H9 (cell line): ENCODE measurements at places on chromosomes 12 and 14. TPM values are rescaled to one million over a fixed set of nuclear protein-coding genes. Genes with fewer than 3 reads are reported as not detected.

DNA sequence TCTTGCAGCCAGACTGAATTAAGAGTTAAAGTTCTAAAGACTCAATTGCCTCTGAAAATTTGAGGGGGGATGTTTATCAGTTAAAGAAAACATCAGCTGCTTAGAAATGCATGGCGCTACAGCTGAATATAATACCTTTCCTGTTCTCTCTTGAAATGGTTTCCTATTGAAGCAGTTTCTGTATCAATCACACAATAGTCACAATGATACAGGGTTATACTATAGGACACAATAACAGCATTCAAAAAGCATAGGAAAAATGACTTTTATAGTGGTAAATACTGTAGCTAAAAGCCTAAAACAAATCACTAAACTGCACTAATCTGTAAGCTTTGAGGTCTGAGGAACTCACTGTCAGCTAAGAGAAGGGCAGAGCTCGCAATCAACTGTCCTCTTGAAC, 15.2 kb downstream of the MDGA2 start:
- H3K4me1 ChIP-seq: no peaks in the 10 kb centered on the region
- H3K4me3 ChIP-seq: no peak overlapping the region
- DNase-seq: no peak
- no peak overlapping the region for H3K27ac ChIP-seq
- no peaks in the 10 kb centered on the region for H3K27me3 ChIP-seq

DNA sequence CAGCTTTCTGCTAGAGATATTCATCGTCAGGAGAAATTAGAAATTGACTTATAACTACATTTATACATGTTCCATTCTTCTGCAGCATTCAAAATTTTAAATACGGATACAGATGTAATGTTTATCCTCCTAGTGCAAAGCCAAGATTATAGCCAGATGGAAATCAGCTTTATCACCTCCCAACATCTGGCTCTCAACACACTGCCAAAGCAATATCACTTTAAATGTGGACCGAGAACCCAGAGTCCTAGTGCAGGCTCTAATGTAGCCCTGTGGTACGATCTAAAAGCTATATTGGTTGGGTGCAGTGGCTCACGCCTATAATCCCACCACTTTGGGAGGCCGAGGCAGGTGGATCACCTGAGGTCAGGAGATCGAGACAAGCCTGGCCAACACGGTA, 6.5 kb downstream of the MLH3 start:
- no peak for DNase-seq
- 0 out of 2 replicates have a peak, but pooled peaks cover 2% of the 10 kb centered on the region for H3K4me1 ChIP-seq
- H3K27me3 ChIP-seq: no peaks in the 10 kb centered on the region
- no peak overlapping the region for H3K4me3 ChIP-seq

MAGOHB gene
- total RNA-seq: 64.5 and 66.6 TPM in 2 replicates

DNA sequence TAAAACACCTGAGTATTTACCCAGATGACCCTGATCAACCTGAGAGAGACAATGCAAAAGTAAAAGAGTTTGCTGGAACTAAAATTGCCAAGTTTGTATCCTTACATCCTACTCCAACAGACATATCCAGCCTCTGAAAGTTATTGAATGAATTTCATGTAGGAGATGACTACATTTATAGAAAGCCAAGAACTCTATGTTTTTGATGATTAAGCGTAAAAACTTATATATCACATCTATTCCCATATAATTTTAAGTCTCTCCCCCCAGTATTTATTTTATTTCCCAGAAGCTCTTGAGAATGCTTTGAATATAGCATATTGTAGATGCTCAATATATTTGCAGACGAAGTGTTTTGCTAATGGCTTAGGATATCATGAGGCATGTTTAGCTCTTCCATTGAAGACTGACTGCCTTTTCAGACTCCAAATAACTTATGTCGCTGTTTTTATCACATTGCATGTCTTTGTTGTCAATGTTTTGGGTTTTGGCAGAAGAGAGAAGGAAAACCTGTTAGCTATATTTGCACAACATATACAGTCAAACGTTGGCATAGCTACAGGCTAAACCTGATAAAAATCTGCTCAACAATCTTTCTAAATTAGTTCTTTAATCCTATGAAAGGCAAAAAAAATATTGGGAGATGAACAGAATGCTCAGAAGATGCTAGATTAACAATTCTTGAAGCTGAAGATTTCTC, 213.6 kb downstream of the DIO2 start:
- no peaks in the 10 kb centered on the region for H3K4me1 ChIP-seq
- no peak for DNase-seq
- H3K27ac ChIP-seq: no peak overlapping the region
- H3K36me3 ChIP-seq: no peaks in the 10 kb centered on the region

DNA sequence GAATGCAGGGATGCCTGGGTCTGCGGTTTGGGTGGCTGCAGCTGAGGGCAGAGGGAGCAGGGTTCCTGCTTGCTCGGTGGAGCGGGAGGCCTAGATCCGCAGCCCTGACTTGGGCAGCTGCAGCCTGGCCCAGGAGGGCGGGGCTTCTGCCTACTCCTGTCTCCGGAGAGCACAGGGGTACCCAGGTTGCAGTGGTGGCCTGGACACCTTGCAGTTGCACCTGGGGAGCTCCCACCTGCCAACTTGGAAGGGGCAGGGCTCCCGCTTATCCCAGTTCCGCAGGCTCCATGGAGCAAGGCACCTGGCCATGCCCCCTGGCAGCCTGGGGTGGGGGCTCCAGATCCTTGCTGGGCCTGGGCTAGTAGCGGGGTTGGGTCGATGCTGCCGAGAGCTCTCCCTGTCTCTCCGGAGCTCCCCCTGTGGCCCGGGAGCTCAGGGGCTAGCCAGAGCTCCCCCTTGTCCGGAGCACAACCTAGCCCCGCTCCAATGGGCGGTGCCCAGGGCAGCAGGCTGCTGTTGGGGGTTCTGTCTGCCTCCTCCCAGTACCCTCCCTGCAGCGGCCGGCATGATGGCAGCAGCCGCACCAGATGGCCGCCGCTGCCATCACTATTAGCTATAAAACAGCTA, 136.4 kb downstream of the PTPRR start:
- no peaks in the 10 kb centered on the region for H3K27me3 ChIP-seq
- H3K4me1 ChIP-seq: no peaks in the 10 kb centered on the region
- peak; percentile 38 for DNase-seq
- no peak overlapping the region for H3K27ac ChIP-seq
- peaks cover 6% of the 10 kb centered on the region; the same call in 1 of the 2 replicates for H3K36me3 ChIP-seq

FLRT2 gene
- total RNA-seq: 2.8 and 3.3 TPM in 2 replicates

GRCh38 chr14:20680363-20680762, 4.0 kb upstream of the RNASE4 start:
- no peak overlapping the region for H3K4me3 ChIP-seq
- no peak overlapping the region for H3K27ac ChIP-seq
- no peaks in the 10 kb centered on the region for H3K36me3 ChIP-seq
- DNase-seq: no peak

- no peak overlapping the region for H3K4me3 ChIP-seq
- H3K4me1 ChIP-seq: no peaks in the 10 kb centered on the region; the same call in 1 of the 2 replicates
- H3K36me3 ChIP-seq: peaks cover 5% of the 10 kb centered on the region; the same call in 1 of the 2 replicates
- no peaks in the 10 kb centered on the region for H3K27me3 ChIP-seq
Measured at GRCh38 chr14:95185033-95185766, 27.9 kb upstream of the DICER1 start.

GRCh38 chr12:112938751-112939150, 477 bp downstream of the OAS3 start:
- peak overlapping the region; percentile 54 for H3K4me3 ChIP-seq
- no peak for DNase-seq
- H3K36me3 ChIP-seq: no peaks in the 10 kb centered on the region
- no peak overlapping the region for H3K27ac ChIP-seq

TAPBPL gene
- total RNA-seq: 1.4 and 2.3 TPM in 2 replicates

GRCh38 chr12:5581616-5582015, 149.7 kb downstream of the NTF3 start:
- DNase-seq: no peak
- H3K4me3 ChIP-seq: no peak overlapping the region
- H3K27me3 ChIP-seq: no peaks in the 10 kb centered on the region
- H3K27ac ChIP-seq: no peak overlapping the region

- DNase-seq: no peak
- no peak overlapping the region for H3K4me3 ChIP-seq
- no peaks in the 10 kb centered on the region for H3K36me3 ChIP-seq
- H3K27ac ChIP-seq: no peak overlapping the region
- H3K27me3 ChIP-seq: no peaks in the 10 kb centered on the region; the same call in 1 of the 2 replicates
Measured at GRCh38 chr12:114744691-114745090, 60.7 kb upstream of the TBX3 start.

C1QL4 gene
- 1.2 and 1.9 TPM in 2 replicates for total RNA-seq

DNA sequence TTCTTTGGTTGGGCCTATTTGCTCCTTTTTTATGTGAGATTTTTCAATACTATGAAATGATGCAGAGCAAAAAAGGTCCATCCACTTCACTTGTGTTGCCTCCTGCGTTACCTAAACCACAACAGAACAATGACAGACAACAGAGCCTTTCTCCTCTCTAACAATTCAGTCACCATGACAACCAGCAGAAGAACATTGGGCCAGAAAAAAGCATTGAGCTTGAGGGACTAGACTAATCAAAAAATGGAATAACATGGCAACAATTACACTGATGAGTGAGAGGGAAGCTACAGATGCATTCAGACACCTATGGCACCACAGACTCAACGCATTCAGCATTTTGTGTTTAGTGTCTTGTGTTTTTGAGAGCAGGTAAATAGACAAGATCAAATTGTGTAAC, 44.6 kb upstream of the PTCSC3 start:
- no peaks in the 10 kb centered on the region for H3K4me1 ChIP-seq
- H3K27ac ChIP-seq: no peak overlapping the region
- H3K27me3 ChIP-seq: no peaks in the 10 kb centered on the region
- H3K4me3 ChIP-seq: no peak overlapping the region
- no peaks in the 10 kb centered on the region for H3K36me3 ChIP-seq
- no peak for DNase-seq

PTPRQ gene
- not detected in 2 replicates for total RNA-seq

- no peak for DNase-seq
- H3K27me3 ChIP-seq: no peaks in the 10 kb centered on the region
- no peak overlapping the region for H3K4me3 ChIP-seq
- H3K4me1 ChIP-seq: no peaks in the 10 kb centered on the region
- H3K27ac ChIP-seq: no peak overlapping the region
Measured at GRCh38 chr12:99847936-99848335, 136.8 kb downstream of the ANKS1B start.

GLIPR1L1 gene
- total RNA-seq: 1.9 and 3.2 TPM in 2 replicates

GRCh38 chr12:64427988-64428387, 23.8 kb downstream of the XPOT start:
- no peak for DNase-seq
- H3K4me1 ChIP-seq: no peaks in the 10 kb centered on the region
- H3K27ac ChIP-seq: no peak overlapping the region
- H3K27me3 ChIP-seq: no peaks in the 10 kb centered on the region
- H3K36me3 ChIP-seq: peaks cover 95% of the 10 kb centered on the region
- no peak overlapping the region for H3K4me3 ChIP-seq
